ENCODE measurements at places on chromosomes 6 and 20. TPM values are rescaled to one million over a fixed set of nuclear protein-coding genes. Genes with fewer than 3 reads are reported as not detected.

Gene HSPA1L
- total RNA-seq = 1.1 TPM

Gene KCNQ5
- 2.5 TPM for total RNA-seq

Gene CDH26
- 0.29 TPM for total RNA-seq

Gene ARG1
- total RNA-seq = not detected

Gene MYO6
- total RNA-seq = 53.3 TPM

Gene IRF4
- total RNA-seq = 0.21 TPM

Gene CFAP61
- total RNA-seq = not detected

Gene HAO1
- not detected for total RNA-seq

Gene MYCT1
- total RNA-seq = 8.4 TPM

Gene REPS1
- total RNA-seq = 37.9 TPM

Gene ID4
- 16.3 TPM for total RNA-seq

Gene SNX9
- total RNA-seq = 67.3 TPM

Gene CRISP2
- total RNA-seq = not detected

Gene EEF1A2
- total RNA-seq = 18.0 TPM

Gene HCK
- 0.34 TPM for total RNA-seq

Gene LPA
- total RNA-seq = not detected

Gene PRKN
- total RNA-seq = 1.6 TPM

Gene COL21A1
- total RNA-seq = not detected

Gene SPDEF
- total RNA-seq = not detected

Gene MDFI
- total RNA-seq = 99.6 TPM

Gene APCDD1L
- total RNA-seq = 5.1 TPM

Gene KIAA0408
- total RNA-seq = 3.6 TPM

Gene OR12D3
- not detected for total RNA-seq

Gene RFX6
- total RNA-seq = not detected

Gene RIPOR2
- total RNA-seq = 0.79 TPM

Gene CNR1
- 1.2 TPM for total RNA-seq

Gene EPPIN
- total RNA-seq = not detected

Gene PAX1
- not detected for total RNA-seq

Gene KCTD20
- total RNA-seq = 55.2 TPM

Gene CLDN20
- not detected for total RNA-seq
